ENCODE measurements at places on chromosomes 2 and 18.
A peak's percentile ranks its signal among the peaks of the same experiment; 100 is the strongest.

DNA sequence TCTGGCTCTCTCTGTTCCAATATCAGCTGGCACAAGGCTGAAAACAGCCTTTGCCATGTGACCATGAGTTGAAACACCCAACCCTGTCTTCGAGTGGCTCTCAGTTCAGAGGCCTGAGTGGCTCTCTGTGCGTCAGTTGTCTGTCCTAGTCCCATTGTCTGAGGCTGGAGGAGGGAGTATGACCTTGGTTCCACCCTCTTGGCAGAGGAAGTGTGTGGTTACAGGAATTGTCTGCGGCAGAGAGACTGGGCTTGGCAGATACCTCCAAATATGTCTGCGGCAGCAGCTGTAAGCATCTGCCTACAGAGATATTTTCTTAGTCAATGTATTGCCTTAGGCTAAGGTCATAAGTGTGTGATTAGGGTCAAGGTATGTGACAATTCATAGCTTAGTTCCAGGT is 32.6 kb downstream of the CNGA3 start:
- peak; percentile 83 for DNase-seq

- no peak for DNase-seq
These were observed 2.3 kb downstream of the MSL3B start for GRCh38 chr2:233865838-233866237.

DNA sequence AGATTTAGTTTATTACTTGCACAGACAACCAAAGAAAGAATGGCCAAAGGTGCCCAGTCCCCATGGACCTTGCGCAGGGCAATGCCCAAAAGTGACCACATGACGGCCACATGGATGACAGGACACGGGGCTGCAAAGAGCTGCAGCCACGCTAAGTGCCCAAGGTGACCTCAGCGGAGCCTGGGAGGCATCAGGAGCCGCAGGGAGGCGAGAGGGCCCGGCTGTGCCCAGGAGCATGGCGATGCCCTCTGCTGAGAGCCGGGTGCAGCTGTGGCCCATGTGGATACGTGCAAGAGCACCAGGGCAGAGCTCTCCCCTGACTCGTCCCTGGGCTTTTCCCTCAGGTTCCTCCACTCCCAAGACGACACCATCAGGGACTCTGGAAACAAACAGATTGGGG is 14.7 kb downstream of the HES6 start:
- no peak for DNase-seq

DNA sequence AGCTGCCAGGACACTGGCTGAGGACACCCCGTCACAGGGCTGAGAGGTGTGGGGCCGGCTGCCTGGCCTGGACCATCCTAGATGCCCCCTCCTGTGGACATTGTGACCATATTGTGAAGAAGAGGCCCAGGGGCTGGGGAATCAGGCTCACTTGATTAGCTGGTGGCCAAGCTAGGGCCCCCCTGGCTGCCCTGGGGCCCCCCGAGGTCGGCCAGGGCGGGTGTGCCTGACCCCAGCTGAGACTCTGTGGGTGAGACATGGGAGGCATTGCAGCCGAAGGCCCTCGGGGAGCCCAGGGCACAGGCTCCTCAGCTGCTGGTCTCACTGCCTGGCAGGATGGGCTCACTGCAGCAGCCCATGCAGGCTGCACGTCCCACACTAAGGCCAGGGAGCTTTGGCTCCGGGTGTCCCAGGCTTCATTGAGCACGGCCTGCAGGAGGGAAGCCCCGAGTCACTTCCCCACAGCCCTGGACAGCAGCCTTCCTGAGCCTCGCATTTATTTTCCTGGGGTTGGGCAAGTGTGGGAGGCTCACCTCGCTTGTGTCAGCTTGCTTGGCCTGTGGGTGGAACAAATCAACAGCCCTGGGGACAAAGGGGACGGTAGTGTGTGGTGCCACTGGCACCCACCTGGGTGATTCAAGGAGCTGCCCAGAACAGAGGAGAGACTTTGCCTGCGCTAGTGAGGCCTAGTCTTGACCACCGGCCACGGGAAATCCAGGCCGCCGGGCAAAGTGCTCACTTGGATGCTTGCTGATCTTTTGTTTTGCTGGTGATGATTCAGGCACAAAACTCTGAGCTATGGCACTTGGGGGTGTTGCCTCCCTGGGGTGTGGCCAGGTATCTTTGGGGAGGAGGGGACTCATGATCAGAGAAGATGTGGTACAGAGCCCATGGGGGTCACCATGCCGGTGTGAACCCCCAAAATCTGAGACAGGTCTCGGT is 1.3 kb downstream of the GAL3ST2 start:
- no peak for DNase-seq

DNA sequence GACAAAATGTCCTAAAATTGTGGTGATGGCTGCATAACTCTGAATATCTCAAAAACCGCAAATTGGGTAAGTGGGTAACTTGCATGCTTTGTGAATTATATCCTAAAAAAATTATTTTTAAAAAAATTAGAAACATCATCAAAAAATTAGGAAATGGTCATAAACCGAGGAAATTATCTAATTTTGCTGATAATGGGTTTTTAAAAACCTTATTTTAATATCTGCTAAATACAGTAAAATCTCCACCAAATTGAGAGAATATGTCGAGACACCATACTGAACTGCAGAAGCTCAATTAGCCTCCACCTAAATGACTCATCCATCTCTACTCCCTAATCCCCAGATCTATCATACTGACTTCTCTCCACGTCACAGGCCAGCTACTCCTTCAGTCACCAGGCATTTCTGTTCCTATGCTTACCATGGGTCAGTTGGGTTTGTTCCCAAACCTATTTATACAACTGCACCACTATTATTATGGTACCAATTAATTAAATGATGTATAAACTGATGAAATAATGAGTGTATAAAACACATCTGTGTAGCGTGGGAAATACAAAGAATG is 36.1 kb downstream of the SPIRE1 start:
- no peak for DNase-seq

- no peak for DNase-seq
These were observed 6.5 kb downstream of the CNDP1 start for GRCh38 chr18:74540652-74541421.

- no peak for DNase-seq
These were observed 353.1 kb downstream of the ARHGAP15 start for GRCh38 chr2:143482316-143482715.

DNA sequence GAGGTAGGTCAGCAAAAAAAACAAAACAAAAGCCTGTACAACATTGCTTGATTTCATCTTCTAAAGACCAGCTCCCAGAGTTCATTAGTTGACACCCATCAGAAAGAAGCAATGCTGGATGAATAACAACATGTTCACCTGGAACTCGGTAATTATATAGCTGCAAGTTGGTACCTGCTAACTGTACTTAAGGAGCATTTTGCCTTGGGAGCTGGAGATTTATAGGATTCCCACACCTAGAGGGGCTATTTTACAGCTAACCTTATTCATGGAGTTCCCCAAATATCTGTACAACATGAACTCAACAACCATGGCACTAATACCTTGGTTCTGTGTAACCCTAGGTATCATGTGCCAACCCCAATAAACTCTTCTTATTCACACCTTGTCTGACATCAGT is 281.1 kb upstream of the NCKAP5 start:
- DNase-seq: no peak

GRCh38 chr2:218834685-218835084 is 3.1 kb upstream of the PRKAG3 start:
- DNase-seq: no peak

- DNase-seq: no peak
These were observed 15.3 kb downstream of the SGPP2 start for GRCh38 chr2:222439692-222440091.

DNA sequence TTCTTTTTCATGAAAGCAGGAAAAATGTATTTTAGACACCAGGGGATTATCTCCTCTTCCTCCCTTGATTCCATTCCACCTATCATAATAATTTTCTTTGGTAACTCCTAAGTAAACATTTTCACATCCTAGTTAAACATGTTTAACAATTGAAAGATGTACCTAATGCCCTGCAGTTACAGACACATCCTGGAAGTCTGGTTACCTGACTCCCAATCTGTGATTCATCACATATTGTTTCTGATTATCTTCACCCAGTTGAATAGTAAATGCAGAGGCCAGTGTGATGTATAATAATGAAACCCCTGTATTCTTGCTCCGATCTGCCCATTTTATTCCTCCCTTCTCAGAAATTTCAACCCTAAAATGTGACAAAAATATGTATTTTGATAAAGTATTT is 1237.6 kb upstream of the LRRTM1 start:
- no peak for DNase-seq

- no peak for DNase-seq
These were observed 73.9 kb downstream of the SLC39A10 start for GRCh38 chr2:195730912-195731311.

- no peak for DNase-seq
These were observed 417.4 kb downstream of the KCNJ3 start for GRCh38 chr2:155115846-155116245.
